ENCODE measurements at places on chromosomes 1 and 21. TPM values are rescaled to one million over a fixed set of nuclear protein-coding genes. Genes with fewer than 3 reads are reported as not detected.

NBPF20 gene
- 1.3 TPM for total RNA-seq

LMX1A gene
- not detected for total RNA-seq

RHCE gene
- total RNA-seq = 0.38 TPM

CLEC20A gene
- total RNA-seq = 0.33 TPM

GFI1 gene
- not detected for total RNA-seq

A3GALT2 gene
- total RNA-seq = not detected
